Endothelial cell of umbilical vein (primary cell): ENCODE measurements at places on chromosomes 6 and 20.

GRCh38 chr6:128216917-128217316 is 303.5 kb downstream of the PTPRK start:
- DNase-seq = no peak

GRCh38 chr6:12353731-12354130 is 63.6 kb downstream of the EDN1 start:
- peak; percentile 54 for DNase-seq

DNA sequence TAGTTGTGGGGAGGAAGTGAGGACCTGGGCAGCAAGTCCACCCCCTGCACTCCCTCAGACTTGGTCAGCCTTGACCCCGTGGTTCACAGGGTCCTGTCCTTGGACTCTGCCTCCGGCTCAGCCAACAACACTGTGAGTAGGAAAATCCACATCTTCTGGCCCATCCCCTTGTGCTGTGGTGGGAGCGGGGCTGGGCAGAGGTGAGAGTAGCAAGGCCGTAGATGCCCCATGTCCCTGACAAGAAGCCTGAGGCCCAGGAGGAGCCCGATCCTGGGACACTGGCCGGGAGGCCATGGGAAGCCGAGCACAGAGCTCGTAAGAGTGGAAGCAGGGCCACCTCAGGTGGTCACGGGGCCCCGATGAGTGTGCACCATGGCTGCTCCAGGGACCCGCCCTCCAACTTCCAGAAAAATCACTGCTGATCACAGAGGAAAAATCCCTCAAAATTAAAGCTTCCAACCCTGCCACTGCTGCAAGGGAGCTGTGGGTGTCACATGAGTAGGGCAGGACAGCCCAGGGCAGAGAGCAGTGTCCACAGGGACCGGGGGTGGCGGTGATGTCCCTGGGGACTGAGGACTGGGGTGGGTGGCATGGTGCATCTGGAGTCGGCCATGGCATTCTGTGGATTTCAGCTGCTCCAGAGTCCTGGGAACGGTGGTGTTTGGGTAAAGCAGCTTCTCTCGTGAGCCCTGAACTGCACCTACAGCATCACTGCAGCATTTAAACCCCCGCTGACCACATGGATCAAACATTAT is 189.4 kb downstream of the DLL1 start:
- no peak for DNase-seq

GRCh38 chr6:41707565-41708200 is 27.7 kb downstream of the TFEB start:
- DNase-seq = no peak

DNA sequence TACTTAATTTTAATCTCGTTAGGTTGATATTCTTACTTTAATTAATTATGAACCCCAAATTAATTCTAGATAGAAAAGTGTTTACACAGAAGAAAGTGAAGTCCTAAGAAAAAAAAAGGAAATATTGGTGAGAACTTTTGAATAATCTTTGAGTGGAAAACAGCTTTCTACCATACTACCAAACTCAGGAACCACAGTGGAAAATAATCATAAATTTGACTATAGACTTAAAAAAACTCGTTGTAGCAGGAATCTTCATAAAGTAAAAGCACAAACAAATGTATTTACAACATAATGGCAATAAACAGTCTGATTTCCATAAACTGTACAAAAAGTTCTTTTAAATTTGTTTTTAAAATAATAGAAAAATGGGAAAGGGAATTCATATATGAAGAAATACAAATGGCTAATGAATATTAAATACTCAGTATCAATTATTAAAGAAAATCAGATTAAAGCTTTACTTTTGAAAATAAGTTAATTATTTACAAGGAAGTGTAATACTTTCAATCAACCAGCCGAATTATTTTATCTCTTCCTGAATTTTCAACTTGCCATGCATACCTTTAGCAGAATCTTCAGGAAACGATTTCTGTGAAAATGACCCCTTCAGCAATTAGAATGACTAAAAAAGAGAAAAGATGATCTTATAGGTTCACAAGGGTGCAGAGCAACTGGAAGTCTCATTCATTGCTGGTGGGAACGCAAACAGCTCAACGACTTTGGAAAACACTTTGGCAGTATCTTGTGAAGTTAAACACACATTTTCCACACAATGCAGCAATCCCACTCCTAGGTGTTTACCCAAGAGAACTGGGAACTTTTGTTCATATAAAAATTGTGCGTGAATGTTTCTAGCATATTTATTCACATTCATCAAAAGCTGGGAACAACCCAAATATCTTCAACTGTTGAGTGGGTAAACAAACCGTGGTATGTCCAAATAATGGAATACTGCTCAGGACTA is 38.5 kb upstream of the BMP6 start:
- DNase-seq = no peak

GRCh38 chr6:124190256-124190655 is 386.6 kb downstream of the NKAIN2 start:
- no peak for DNase-seq

- DNase-seq = no peak
Observed at GRCh38 chr6:93164781-93165180, 254.6 kb downstream of the EPHA7 start.

DNA sequence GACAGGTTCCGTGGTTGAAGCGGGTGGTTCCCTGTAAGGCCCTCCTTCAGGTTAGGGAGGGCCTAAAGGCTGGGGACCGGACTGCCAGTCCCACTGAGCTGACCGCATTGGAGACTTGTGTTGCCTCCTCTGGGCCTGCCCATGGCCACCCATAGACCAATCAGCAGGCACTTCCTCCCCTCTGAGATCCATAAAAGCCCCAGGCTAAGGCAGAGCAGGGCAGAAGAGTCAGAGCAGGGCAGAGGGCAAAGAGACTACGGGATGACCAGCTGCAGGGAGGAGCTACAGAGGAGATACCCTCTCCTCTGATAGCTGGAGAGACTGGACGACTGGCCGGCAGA is 537.4 kb downstream of the TENT5A start:
- DNase-seq = no peak

DNA sequence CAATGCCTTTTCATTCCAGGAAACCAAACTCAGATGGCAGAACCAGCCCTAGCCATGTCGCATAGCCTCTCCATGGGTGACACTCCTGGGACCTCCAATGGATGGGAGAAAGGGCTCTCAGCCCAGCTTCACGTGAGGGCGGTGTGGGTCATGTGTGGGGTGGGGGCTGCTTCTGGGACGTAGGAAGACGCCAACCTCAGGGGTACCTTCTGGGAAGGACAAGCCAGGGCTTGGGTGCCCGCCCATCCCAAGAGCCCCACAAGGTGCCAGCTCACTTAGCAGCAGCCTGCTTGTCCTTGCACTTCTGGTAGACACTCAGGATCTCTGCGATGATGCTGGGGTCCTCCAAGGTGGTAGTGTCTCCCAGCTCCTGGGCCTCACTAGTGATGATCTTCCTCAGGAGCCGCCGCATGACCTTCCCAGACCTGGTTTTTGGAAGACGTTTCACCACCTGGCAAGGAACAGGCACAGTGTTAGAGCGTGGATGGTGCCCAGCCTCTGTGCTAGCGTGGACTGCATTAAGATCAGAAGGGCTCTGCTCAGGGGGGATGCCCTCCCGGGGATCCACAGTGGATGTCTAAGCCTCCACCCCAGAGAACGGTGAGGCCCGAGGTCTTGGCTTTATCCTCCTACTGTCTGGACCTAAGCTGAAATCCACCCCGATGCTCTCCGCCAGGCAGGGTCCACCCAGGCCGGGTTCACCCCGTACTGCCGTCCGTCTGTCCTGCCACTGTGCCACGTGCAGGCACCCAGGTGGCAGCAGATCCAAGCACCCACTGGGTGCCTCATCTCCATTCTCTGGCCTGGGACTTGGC is 15.1 kb upstream of the APMAP start:
- no peak for DNase-seq

DNA sequence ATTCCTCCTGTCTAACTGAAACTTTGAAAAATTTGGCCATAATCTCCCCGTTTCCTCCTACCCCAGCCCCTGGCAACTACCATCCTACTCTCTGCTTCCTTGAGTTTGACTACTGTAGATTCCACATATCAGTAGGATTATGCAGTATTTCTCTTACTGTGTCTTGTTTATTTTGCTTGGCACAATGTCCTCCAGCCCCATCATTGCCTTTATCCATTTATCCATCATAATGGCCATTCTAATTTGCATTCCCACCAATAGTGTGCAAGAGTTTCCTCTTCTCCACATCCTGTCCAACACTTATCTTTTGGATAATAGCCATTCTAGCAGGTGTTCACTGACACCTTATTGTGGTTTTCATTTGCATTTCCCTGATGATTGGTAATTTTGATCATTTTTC is 202.3 kb downstream of the THBS2 start:
- no peak for DNase-seq

DNA sequence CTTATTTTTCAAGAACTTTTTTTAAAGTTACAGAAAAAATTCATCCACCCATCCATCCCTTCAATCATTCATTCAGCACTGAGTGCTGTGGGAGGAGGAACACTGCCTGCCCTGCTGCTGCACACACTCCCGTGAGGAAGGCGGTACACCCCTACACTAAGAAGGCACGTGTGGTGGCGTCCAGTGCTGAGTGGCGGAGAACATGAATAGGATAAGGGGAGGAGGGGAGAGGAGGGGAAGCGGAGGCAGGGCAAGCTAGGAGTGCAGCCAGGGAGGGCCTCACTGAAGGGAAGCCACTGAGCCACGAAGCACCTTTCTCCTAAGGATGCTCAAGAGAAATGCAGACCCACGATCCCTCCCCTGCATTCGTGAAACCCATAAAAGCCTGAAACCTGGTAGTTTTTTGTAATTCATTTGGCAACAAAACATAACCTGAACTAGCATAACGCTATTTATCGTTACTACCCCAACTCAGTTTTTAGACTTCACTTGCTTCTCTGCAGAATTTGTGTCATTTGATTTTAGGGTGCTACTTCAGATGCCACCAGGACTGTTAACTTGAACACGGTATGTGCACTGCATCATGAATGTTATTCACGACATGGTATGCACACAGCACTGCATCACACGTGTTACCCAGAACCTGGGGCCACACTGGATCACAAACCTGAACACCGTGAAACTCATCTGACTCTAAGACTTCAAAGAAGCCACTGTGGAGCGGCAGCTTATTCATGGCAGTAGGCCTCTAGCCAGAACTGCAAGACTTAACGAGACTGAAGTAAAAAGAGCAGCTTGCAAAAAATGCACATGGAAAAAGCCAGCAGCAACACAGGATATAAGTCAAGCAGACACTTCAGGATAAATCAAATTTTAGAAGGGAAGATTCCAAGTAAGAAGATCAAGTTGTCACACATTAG is 3.5 kb downstream of the RNASET2 start:
- DNase-seq = no peak

DNA sequence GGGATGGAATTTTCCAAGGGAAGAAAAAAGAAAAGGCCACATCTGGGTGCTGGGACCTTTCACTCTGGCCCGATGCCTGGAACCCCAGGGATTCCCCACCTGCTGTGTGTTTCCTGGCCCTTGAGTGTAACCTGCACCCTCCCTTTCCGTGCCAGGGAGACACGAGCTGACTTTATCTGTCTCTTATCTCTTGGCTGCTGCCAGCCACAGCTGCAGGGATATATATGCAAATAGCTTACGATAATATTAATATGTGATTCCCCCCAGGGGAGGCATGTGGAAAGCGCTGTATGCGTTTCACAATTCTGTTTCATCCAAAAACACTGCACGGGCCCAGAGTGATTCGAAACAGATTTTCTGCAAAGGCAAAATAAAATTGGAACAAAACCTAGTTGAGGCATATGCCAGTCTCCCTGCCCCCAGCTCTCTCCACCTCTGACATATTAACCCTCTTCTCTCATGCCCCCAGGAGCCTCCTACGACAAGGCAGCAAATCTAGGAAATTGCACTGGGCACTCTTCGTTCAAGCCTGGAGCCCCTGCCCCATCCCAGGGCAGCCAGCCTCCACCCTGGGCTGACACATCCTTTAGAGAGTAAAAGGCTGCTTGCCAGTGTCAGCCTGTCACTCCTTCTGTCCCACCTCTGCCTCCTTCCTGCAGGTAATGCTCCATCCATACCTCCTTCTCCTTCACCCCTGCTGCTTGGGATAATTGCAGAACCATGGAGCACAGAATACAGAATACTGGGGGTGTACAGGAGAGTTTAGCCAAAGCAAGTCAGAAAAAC is 1.3 kb downstream of the RIPOR3 start:
- no peak for DNase-seq

DNA sequence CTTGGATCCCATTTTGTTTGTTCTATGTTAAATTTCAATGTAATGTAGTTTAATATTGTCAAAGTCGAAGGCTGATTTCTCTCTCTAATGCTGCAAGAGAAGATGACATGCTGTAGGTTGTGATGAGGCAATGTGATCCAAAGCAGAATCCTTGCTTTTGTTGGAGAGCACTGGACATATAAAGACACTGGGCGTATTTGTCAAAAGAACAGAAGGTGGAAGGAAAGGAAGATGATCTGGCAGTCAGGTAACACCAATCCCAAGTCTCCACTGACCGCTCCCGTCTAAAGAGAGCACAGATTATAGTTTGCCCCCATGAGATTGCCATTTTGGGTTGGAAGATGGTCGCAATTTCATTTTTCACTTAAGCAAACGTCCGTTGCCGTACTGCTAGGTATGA is 935 bp upstream of the RFX6 start:
- DNase-seq = no peak

- no peak for DNase-seq
Observed at GRCh38 chr6:90790696-90791095, 203.8 kb upstream of the MAP3K7 start.

DNA sequence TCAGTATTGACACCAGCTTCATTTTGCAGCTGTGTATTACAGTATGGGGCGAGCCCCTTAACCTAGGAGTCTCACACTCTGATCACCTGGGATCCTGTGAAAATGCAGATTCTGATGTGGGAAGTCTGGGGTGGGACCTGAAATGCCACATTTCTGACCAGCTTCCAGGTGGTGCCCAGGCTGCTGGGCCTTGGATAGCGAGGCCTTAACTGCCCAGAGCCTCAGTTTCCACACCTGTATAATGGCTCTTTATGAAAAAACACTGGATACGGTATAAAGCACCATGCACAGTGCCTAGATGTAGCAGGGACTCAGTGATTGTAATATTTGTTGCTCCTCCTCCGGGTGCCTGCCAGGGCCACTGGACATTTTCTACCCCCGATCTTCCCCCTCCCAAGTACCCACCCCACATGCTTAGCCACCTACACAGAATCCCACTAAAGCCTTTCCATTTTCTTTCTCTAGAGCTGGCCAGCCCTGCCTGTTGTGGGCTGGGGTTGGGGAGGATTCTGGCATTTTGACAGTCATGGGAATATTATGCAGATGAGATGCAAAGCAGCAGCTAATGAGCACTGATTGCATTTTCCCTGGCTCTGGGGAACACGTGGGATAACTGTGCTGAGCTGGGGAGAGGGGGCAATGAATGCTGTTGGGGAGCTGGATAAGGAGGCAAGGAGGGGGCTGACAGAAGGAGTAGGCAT is 44.8 kb downstream of the SPDEF start:
- DNase-seq = no peak

GRCh38 chr6:13098793-13099570 is 229.4 kb downstream of the TBC1D7 start:
- DNase-seq = no peak

- DNase-seq = no peak
Observed at GRCh38 chr6:168638468-168639271, 197.7 kb downstream of the SMOC2 start.

- no peak for DNase-seq
Observed at GRCh38 chr6:26008470-26008869, 45.9 kb downstream of the TRIM38 start.
